Stimulated activated effector memory CD8-positive, alpha-beta T cell treated with anti-CD3 and anti-CD28 coated beads, Interleukin-12 subunit alpha, Interleukin-12 subunit beta, amount 100 ng/mL, for 72 hours (primary cell): ENCODE measurements at places on chromosomes 1 and 21.

DNA sequence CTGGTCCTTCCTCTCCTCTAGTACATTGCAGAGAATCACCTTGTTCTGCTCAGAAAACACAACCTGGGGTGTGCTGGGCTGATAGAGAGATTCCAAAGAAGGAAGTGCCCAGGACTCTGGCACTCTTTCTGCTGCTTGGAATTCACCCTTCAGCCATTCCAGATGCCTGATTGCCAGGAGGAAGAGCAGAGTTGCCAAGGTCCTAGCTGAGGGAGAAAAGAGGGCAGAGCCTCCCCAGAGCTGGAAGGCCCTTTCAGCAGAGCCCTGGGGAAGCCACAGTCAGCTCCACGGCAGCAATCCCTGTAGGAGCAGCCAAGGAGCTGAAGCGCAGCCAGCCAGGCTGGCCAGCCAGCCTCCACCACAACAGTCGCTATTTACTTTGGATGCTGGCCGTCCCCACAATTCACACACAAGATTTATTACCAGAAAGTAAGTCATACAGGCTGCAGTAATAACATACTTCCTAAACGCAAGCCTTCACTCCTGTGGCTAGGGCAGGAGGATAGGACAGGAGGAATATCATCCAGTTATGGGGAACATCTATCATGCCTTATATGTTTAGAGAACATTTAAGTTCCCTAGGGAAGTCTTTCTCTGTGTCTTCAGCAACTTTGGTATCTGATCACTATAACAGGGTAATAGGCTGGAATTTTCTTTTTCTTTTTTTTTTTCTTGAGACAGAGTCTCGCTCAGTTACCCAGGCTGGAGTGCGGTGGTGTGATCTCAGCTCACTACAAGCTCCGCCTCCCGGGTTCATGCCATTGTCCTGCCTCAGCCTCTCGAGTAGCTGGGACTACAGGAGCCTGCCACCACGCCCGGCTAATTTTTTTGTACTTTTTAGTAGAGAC lies 36.6 kb upstream of the SLC44A3 start:
- no peak for DNase-seq

DNA sequence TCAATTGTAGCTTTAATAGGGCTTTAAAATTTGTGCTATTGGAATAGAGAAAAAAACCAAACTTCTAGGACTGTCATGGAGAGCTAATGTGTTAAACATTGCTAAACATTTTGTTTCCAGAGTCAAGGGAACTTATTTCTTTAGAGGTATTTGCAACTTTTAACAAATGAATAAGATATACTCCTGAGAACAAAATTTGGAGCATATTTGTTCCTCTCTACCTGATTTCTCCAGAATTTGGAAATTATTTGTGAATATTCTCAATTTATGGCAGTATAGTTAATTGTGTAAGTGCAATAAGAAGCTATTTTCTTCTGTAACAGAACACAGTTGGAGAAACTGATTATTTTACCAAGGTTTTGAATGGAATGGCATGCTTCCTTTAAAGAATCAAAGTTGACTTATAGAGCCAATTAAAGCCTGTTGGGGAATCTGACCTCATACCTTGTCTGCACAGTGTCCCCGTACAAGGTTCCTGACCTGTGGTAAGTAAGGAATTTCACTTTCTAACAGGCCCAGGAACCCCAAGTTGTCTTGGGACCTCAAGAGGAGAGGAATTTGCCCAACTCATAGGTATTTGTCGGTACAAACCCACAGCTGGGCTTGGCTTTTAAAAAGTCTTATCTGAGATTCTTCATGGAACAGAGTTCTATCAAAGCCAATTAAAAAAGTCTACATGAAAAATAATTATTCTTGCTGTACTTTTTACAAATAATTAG lies 72.6 kb upstream of the CSF1 start:
- DNase-seq: no peak

- DNase-seq: no peak
These were observed 10.0 kb downstream of the NCF2 start for GRCh38 chr1:183580281-183580682.

DNA sequence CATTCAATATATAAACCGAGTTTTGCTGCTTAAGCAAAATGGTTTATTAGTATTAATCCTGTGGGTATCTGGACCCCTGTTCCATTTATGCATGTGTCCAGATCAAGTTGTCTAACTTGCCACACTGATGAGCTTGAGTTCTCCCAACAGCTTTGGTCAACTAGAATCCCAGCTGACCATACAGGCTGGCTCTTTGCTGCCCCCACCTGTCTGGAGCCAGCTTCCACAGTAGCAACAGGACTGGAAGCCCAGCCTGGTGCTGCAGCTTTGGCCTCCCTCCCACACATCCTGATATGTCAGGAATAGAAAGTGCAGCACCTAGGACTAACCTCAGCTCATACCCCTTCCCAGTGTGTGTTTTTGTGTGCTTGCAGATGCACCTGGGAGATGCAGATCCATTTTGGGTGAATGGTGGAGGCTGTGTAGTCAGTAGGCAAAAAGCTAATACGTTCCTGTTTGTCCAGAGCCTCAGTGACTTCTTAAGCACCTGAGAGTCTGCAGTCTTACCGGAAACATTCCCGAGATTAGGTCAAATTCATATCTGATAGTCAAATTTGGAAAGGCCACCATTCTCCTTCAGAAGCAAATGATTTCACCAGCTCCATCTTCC lies 40.9 kb upstream of the BEND5 start:
- DNase-seq: no peak

GRCh38 chr1:246020211-246020954 lies 486.7 kb downstream of the SMYD3 start:
- DNase-seq: no peak

GRCh38 chr1:99731384-99731783 lies 35.1 kb downstream of the FRRS1 start:
- DNase-seq: no peak

GRCh38 chr1:118826669-118827068 lies 161.5 kb downstream of the TBX15 start:
- no peak for DNase-seq
